ENCODE measurements at places on chromosomes 12 and 14.

DNA sequence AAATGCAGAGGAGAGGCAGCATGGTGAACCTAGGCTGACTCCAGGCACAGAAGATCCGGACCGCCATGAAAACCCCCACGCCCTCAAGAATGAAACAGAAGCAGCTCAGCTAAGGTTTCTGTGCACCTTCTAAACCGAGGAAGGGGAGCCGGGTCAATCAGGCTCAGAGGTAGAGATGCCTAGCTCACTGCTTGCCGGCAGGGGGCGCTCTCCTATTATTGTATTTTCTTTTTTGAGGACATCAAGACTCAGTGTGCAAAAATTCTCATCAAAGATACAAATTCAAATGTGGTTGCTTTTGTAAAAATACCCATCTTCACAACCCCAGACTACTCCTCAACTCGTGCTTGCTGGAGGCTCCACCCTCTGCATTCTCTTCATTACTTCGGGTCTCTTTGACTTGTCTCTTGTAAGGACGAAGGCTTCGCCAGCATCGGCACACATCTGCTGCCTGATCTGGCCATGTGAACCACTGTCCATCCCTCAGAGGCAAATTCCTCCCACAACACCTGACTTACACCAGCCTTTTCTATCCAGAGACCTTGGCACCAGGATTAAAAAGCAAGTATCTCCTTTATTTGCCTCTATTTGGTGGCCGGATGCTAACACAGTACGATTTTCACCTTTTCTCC is 33.4 kb upstream of the RNASE3 start:
- peak; percentile 61 for DNase-seq

- peak; percentile 2 for DNase-seq
Measured at GRCh38 chr12:34597548-34598351, 575.5 kb downstream of the ALG10 start.

DNA sequence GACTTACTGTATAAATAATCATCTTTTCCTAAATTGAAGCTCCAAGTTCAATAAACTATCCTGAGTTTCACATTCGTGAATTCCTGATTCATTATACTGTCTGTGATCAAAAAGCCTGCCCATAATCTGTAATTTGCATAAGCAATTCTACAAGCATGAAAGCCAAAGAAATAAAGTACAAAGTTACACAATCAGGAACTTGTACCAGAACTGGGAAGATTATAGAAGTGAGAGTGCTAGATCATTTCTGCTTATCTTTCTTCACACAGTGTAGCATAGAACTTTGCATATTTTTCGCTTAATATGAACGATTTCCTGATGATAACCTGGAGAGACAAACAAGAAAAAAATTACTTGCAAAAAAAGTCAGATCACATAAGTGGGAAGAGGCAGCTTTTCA is 308.2 kb downstream of the C12orf50 start:
- DNase-seq: no peak

DNA sequence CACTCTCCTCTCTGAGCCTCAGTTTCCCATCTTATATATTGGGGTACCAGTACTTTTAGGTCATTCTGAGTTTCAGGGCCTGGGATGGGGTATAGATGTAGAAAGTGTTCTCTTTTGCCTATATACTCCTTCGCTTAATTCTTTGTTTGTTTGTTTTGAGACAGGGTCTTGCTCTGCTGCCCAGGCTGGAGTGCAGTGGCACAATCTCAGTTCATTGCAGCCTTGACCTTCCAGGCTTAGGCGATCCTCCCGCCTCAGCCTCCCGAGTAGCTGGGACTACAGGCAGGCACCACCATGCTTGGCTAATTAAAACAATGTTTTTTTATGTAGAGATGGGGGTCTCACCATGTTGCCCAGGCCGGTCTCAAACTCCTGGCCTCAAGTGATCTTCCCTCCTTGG is 152.1 kb downstream of the AACS start:
- DNase-seq: no peak

GRCh38 chr14:52730709-52731111 is 744 bp downstream of the STYX start:
- DNase-seq: no peak

DNA sequence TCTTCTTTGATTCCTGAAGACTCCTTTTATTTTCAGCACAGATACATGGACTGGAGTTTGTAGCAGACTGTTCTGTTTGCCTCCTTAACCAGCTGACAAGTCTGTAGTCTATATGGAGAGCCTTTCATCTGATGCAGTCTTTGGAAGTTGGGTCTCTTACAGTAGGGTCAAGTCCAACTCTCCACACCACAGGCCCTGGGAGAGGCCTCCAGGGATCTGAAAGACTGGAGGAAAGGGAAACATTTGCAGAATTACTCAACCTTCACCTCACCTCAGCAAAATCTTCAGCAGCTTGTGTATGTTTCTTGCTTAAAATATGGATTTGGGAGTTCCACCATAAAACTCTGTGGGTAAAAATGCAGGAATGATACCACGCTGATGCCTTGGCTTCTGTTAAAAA is 188.4 kb downstream of the MSRB3 start:
- no peak for DNase-seq

DNA sequence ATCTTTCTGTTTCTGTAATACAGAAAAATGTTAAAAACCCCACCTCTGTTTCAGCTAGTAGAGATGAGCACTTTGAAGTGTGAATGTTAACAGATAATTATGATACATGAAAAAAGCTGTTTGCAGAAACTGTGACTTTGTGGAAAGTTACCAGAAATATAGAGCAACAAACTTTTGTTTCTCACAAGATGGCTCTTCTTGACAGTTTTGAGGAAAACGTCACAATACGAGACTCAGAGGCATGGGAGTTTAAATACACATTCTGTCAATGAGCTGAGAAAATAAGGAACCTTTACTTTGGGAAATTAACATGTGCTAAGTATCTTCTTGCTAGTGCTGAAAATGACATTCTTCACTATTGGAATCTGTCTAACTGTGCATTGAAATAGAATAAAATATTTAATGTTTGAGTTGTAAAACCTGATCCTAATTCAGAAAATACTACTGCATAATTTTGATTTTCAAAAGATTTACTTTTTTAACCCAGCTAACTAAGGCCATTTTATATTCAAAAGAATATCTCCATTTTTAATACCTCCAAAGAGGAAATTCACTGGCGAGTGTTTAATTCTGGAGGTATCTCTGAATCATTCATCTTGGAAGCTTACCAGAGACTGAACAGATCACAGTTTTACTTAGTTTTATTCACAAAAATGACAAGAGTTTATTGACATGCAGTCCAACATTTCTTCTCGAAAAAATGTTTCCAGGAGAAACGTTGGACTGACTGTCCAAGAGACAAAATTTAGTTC is 308.9 kb upstream of the LRFN5 start:
- DNase-seq: no peak

DNA sequence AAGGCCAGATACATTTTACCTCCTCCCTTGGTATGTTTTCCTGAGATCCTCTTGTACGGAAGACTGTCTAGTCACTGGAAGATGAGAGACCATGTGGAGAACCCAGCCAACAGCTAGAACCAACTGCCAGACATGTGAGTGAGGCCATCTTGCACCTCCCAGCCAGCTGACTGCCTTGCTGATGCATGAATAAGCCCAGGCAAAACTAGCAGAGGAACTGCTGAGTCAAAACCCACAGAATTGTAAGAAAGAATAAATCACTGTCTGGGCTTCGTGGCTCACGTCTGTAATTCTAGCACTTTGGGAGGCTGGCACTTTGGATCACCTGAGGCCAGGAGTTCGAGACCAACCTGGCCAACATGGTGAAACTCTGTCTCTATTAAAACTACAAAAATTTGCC is 160.0 kb downstream of the TPH2 start:
- no peak for DNase-seq

DNA sequence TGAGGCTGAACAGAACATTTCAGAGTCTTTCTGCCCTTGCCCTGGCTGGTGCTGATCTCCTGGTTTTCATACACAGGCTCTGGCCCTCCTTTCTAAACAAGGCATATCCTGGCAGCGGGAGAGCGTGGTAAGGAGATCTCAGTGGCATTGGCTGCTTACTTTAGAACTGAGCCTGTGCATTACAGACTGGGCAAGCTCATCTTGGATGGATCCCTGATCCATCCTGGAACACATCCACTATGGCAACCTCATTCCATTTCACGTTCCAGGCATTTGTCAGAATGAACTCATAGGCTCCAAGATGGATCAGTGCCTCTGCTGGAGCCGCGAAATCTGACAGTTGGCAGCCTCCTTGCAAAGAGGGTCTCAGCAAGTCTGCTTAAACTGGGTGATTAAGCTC is 224.5 kb upstream of the PELI2 start:
- DNase-seq: no peak

DNA sequence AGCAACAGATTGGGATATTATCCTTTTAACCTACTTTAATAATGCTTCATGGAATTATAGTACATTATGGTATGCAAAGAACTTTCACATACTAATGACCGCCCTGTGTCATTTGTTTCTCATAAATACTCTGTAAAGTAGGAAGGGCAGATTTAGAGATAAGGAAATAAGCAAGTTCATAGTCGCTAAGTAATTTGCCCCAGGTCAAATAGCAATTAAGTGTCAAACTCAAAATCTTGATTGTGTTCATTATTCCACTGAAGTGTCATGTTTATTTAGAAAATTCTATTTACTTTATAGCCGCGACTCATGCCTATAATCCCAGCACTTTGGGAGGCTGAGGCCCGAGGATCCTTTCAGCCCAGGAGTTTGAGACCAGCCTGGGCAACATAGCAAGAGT is 98.7 kb upstream of the ATF1 start:
- no peak for DNase-seq

- peak; percentile 83 for DNase-seq
Measured at GRCh38 chr12:120583478-120584030, 2.4 kb upstream of the POP5 start.

Data from GM13976 (cell line).